Stimulated activated CD8-positive, alpha-beta memory T cell treated with anti-CD3 and anti-CD28 coated beads, Interleukin-2, amount 100 ng/mL, for 1 hour (primary cell): ENCODE measurements at places on chromosomes 13 and 19.

DNA sequence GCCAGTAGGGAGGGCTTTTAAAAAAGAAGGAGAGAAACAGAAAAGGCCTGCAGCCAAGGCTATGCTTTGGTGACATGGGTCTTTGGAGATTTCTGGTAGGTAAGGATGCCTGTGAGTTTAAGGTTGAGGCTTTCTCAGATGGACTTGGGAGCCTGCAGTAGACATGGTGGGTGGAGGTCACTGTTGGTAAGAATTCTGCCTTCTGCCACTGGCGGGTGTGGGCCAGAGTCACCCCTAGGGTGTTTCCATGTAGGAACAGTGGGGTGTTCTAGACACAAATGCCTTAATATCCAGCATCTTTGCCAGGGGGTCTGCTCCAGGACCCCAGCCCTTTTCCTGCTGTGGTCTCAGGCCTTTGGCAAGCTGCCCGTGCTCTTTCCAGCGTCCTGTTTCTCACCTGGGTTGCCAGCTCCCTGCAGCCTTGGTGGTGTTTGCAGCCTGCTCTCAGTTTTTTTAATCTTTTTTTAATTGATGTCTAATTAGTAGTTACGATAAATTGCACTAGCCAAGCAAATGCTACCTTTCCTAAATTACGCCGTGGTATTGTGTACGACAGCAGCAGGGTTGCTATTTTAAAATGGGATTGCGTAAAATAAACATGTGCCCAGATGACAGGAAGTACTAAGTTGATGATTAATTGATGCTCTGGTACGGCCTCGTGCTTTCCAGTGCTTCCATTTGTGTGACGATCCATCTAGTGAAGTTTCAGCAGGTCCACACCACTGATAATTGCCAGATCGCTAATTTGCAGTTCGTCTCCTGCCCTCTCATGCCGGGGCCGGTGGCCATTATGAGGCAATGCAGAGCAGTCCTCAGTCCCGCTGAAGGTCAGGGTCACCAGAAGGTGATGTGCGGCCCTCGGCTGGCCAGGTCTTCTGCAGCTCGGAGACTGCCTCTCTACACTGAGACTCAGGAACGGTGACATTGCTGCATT is 35.3 kb upstream of the NPAS1 start:
- DNase-seq, result no peak

- no peak for DNase-seq
Observed at GRCh38 chr19:49939721-49940481, 10.6 kb upstream of the NUP62 start.

- DNase-seq, result no peak
Observed at GRCh38 chr19:37513397-37513796, 6.7 kb downstream of the ZNF793 start.

DNA sequence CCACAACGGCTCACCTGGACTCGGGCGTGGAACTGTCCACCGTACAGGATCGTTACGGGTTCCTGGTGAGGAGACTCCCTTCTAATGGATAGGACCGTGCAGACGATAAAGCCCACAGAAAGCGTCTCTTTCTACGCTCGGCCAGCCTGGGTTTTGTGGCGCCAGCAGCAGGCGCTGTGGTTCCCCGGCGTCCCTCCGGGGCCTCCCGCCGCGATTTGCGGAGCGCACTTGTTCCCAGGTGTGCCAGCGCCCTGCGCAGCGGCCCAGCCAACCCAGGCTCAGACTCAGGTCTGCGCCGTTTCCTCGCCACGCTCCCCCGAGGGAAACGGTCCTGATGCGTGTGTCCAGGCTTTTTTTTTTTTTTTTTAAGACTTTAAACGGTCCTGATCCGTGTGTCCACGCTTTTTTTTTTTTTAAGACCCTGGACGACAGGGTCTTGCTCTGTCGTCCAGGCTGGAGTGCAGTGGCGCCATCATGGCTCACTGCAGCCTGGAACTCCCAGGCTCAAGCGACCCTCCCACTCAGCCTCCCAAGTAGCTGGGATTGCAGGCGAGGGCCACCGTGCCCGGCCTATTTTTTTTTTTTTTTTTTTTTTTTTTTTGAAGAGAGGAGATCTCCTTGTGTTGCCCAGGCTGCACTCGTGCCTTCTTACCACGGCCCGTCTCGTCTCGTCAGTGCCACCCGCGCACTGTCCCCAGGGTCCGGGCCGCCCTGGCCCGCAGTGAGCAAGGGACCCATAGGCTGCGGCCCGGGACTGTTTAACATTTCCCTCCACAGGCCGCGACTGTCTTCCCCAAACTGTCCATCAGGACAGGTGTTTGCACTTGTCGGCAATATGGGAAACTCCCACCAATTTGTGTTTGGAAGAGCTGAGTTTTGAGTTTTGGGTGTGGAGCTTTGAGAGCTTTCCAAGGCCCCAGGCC is 23.8 kb downstream of the GJA3 start:
- no peak for DNase-seq

DNA sequence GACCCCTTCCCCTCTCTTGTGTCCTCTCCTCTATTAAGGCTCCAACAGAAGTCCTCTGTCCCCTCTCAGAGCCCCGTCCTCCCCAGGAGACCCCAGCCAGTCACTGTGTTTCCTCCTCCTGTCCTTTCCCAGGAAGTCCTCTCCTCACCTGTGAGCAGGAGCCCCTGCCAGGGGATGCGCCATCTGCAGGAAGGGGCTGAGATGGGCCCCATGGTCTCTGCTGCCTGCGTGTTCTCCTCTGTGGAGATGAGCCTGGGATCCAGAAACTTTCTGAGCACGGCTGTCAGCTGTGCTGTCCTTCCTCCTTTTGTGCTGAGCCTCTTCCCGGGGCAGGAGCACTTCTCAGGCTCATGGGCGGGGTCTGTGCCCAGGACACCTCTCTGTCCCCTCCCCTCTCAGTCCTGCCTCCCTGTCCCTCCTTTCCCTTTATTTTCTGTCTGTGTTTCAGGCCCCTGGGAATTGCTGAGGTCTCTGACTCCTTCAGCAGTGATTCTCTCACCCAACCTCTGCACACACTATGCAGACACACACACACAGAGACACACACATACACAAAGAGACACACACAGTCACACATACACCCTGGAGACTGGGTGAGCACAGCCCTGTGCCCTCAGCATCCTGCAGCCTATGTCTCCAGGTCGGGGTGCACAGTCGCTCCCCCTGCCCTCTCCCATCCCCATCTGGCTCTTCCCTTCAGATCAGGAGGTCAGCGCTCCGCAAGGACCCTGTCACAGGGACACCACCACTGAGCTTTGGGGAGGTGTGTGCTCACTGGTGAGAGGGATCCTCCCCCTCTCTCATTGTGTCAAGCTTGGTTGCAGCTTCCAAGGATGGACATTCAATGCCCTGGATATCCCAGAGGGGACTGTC is at the start of gene CEACAM8:
Gene CEACAM8, minus strand, starts transcription at position 308 of the 873 bp plus-strand sequence. Its CDS starts 96 bp downstream, at position 212.
- DNase-seq, result no peak

GRCh38 chr19:45542234-45542668 is 35.0 kb downstream of the VASP start:
- no peak for DNase-seq

DNA sequence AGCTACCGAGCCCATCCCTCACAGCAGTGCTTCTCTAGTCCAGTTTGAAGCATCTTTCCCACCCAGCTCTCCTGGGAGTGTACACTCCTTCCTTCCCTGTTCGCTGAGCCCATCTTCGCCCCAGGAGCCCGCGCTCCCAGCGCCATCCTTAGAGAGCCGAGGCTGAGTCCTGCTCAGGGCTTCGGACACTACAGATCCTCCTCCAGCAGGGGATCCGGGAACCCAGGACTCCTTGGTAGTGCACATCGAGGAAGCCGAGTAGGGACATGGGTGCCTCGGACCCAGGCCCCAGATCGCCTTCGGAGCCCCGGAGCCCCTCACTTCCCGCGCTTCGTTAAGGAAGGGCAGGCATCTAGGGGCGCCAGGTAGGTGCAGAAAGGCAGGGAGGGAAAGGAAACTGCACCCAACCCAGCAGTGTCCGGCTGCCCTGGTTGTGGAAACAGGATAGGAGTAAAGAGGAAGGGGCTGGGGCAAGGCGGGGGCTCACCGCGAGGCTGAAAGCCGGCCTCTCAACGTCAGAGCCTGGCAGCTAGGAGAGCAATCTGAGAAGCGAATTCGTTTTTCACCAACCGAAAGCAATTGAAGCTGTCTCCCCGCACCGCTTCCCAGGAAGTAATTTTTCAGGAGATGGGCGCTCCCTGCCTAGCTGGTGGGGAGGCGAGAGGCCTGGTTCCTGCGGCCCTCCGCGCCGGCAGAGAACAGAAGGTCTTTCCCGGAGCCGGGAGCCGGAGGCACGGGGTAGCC is 1.0 kb downstream of the PDX1 start:
- no peak for DNase-seq

DNA sequence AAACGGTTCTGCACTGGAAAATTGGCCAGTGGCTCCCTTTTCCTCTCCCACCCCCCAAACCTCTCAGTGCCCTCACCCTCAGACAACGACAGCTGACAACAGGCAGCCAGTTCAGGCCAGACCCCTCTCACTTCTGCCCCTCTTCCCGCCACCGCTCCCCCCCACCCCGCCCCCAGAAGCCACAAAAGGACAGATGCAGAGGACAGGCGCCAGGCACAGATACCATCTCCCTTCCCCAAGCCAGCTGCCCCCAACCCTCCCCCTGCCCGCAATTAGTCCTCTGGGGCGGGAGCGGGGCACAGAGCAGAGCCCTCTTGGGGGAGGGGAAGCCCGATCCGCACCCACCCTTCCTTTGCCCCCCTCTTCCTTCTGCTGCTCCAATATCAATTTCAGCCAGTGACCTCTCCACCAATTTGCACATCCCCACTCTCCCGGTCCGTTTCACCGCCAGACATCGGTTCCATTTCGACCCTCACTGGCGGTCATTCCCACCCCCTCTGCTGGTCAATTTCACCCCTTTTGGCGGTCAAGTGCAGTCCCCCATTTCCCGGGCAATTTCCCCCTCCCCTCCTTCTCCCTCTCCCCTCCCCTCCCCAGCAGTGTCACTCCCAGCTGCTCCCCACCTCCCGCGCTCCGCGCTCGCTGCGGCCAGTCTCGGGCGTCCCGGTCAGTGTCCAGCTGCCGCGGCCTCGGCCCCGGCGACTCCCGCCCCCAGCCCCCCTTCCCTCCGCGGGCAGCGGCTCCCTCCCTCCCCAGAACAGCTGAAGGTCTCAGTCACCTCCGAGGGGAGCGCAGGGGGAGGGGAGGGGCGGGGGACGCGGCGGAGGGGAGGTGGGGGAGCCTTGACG is at the start of gene SHD:
Gene SHD, plus strand, starts transcription at position 848 of the 848 bp plus-strand sequence. CDS start 798 bp downstream, outside the sequence.
- DNase-seq, result no peak
